AG04449 (cell line): ENCODE measurements at places on chromosomes 6 and 20.

GRCh38 chr20:49859807-49860206, 47.2 kb downstream of the SLC9A8 start:
- no peak for DNase-seq

GRCh38 chr6:11714116-11714797, 64.3 kb downstream of the ADTRP start:
- DNase-seq: no peak

GRCh38 chr6:104519566-104519965, 340.2 kb downstream of the HACE1 start:
- DNase-seq: no peak

DNA sequence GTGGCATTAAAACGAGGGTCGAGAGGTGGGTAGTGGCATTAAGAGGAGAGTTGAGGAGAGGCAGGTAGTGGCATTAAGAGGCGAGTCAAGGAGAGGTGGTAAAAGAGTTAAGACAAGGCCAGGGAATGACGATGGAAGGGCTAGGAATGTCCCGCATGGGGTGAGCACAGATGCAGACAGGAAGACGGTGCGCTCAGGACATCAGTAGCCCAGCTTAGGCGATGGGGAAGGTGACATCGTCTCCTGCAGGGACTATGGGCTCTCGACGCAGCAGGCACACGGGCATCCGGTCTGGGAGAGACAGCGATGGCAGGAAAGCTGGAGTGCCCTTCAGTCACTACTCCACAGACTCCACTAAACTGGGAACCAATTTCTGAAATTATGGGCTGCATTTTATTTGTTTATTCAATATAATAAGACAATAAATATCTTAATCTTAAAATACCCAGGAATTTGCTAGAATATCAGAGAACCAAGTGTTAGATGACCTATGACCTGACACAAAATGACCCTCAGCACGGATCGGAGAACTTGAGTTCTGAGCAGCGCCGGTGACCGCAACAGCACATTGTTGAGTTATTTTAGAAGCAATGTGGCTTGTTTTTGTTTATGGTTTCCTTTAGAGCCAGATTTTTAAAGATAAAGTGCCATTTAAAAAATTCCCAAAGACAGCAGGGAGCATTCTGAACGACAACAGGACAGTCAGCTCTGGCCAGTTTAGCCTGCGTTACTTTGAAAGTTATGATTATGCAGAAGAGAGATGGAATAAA, 177.7 kb downstream of the SMOC2 start:
- DNase-seq: no peak

GRCh38 chr20:22921595-22922421, 113.3 kb upstream of the SSTR4 start:
- peak; percentile 9 for DNase-seq

GRCh38 chr6:15441215-15441868, 195.5 kb downstream of the JARID2 start:
- no peak for DNase-seq

DNA sequence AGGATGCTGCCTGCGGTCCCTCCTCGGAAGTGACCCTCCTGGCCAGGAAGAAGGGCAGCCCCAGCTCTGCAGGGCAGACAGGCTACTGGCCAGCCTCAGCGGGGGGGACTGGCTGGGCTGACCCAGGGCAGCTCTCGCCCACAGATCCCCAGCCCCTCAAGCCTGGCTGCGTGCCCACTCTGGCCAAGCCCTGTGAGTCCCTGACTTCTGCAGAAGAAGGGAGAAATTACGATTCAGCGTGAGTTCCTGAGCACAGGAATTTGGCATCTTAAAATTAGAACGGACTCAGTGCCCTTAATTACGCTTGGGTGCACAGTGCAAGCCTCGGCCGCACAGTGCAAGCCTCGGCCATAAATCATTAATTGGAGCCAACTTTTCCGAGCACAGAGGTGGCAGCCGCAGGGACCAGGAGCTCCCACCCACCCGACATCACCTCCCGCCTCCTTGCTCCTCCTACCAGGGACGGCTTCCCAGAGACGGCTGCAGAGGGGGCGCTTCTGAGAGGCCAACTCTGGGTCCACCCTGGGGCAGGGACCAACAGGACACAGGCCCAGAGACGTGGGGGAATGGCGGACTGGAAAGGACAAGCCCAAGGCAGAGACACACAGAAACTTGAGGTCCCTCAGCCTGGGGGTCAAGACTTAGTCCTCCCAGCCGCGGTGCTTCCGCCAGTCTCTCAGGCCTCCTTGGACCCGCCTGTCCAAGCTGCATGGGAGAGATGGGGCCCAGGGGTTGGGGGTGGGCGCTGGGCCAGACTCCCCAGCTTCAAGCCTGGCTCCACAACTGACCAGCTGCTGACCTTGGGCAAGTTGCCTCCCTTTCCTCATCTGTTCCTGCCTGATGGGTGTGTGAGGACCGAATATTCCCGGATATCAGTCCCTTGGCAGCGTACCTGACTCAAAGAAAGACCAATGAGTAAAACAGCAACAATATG, 165.4 kb downstream of the TAF4 start:
- no peak for DNase-seq

DNA sequence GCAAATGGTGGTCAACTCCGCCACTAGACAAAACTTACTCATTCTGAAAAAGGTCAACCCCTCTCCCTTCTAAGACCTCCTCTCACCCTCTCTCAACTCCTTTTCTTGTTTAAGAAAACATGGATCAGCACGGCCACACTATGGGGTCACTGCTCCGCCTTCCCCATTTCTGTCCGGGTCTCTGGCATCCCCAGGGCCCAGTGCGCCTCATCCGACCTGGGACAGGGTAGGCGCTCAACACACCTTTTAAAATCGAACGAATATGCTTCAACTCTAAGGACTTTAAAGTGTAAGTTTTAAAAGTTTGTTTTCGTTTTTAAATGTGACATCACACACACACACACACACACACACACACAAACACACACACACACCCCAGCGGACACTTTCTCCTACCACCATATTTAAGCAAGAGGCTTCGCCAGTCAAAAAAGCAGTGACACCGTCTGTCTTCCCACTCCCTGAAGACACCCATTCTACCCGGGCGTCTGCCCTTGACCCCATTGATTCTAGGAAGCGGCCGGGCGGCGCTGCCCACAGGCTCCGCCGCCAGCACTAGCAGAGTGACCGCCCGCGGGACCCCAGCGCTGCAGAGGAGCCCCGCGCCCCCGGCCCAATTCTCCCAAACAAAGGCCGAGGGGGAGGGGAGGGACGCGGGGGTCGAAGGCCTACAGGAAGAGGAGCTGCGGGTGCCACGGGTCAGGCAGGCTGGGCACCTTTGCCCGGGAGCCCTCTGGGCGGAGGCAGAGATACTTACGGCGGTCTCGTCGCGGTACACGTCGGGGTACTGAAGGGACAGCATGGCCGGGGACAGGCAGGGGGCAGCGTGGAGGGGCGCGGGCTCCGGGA, 568 bp downstream of the PREP start:
- no peak for DNase-seq

DNA sequence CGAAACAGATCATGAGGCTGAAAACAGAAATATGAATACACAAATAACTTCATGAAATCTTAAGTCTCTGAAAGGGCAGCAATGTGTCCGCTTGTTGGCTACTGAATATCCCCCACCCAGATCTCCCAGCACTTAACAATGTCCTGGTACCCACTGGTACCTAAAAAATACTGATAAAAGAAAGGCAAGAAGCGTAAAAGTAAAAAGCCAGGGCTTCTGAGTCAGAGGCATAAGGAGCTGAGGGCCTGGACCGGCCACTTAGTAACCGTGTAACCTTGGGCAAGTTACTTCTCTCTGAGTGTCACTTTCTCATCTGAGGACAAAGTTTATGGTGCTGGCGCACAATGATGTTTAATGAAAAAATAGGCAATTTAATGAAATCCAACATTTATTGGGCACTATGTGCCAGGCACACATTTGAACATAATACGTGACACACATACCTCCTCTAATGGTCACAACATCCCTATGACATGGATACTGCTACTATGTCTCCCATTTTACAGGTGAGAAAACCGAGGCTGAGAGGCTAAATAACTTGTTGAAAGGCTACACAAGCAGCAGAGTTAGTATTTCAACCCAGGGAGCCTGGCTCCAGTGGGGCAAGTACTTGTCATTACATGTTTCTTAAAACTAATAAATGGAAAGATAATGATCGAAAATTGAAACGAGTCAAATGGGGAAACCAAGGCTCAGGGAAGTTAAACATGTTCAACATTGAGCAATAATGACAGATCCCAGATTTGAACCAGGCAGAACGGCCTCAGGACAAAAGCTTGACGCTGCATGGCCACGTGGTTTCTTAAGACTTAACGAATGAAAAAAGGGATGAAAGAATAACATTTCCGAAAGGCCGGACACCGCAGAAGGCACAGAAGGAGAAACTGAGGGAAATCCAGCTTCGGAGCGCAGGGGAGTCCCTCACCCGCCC, 828 bp downstream of the TP53RK start:
- DNase-seq: no peak
